ENCODE measurements at places on chromosomes 5 and 9.

- DNase-seq: peak; percentile 78
Measured at GRCh38 chr9:115593587-115594091, 475.7 kb upstream of the TNC start.

- DNase-seq: no peak
Measured at GRCh38 chr5:40206030-40206429, 473.7 kb upstream of the PTGER4 start.

DNA sequence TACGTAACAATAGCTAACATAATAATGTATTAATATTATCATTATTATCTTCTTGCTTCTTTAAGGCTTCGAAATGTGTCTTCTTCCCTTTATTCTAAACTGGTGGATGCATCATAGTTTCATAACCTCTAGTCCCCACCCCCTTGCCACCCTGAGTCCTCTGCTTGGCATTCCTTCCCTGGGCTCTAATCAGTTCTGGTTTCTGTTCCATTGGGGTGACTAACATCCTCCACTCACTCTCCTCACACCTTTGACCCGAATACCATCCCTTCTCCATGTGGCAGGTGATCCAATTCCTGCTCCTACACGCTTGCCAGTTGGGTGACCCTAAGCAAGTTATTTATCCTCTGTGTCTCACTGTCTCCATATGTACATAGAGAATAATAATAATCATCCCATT is 286.1 kb downstream of the TRPM3 start:
- no peak for DNase-seq

DNA sequence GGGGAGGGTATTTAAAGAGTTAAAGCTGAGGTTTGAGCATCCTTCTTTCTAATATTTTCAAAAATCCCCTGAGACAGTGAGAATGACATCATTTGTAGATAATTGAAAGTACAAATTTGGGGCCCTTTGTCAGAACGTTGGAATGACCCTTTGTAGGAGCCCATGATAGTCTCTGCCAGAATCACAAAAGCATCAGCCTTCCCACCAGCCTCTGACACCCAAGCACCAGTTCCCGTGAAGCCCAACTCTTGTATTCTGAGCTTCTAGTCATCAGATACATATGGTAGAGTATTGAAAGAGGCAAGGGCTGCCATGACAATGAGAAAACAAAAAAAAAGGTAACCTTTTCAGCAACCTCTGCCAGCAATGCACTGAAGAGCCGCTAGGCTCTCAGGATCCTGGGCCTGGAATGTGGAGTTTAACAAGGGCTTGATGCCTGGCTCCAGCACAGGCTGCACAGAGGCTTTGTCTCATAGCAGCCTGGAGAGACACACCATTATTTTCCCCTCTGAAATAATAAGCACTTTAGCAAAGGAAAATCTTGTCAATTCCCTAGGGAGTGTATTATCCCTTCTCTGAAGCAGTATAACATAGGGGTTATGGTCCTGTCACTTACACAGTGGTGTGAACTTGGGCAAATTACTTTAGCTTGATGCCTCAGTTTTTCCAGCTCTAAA is 114.4 kb downstream of the ZNF608 start:
- DNase-seq: no peak

- peak; percentile 81 for DNase-seq
Measured at GRCh38 chr5:42583322-42583721, 160.1 kb downstream of the GHR start.

DNA sequence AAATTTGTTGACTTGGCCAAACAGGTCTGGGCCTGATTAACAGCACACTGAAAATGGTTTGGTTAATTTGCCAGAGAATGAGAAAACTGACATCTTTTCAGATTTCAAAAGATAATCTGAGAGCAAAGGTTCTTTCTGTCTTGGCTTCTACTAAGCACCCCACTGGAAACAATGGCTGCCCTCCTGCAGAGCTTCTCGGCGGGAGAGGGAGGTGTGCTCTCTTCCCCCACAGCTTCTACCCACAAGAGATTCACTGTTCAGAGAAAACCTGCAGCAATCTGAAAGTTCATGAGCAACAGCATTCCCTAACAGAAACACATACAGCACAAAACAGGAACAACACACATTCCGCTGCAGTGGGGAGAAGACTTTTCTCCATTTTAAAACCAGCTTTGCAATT is 3.0 kb downstream of the DNAH5 start:
- no peak for DNase-seq

DNA sequence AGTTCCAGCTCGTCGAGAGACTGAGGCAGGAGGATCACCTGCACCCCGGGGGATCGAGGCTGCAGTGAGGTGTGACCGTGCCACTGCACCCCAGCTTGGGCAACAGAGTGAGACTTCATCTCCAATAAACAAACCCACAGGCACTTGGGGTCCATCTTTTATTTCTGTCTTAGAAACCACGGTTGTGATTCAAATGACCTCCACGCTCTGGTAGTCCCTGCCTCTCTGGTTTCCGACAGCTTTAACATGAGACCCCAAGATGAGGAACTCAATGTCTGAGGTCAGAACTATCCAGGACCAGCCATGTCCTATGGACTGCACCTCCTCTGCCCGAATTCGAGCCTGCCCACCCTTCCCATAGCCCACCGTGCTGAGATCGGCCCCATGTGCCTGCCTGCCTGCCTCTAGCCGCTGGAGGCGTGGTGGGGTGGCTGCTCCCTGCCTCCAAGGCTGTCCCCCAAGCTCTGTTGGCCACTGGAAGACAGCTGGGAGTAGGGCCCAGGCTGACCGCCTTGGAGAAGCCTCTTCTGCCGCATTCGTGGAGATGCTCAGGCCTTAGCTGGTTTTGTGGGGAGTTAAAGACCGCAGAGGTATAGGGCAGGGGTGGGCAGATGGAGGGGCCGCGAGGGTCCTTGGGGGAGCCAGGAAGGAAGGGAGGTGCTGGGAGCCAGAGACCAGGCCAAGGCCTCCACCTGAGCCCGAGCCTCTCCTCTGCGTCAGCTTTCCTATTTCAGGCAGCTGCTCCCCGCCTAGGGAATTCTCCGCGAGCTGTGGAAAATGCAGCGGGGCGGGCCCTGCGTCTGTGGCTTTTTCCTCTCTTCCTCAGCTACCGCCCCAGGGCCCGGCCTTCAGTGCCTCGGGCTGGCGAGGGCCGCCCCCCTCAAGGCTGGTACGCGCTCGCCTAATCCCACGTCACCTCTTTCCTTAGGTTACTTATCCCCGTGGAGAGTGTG is 6.9 kb upstream of the WDR5 start:
- DNase-seq: peak; percentile 86

DNA sequence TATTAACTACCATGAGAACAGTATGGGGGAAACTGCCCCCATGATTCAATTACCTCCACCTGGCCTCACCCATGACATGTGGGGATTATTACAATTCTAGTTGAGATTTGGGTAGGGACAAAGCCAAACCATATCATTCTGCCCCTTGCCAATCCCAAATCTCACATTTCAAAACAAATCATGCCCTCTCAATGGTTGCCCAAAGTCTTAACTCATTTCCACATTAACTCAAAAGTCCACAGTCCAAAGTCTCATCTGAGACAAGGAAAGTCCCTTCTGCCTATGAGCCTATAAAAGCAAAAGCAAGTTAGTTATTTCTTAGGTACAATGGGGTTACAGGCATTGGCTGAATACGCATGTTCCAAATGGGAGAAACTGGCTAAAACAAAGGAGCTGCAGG is 180.7 kb upstream of the CDH12 start:
- DNase-seq: no peak

GRCh38 chr9:134518004-134518606 is 123.5 kb upstream of the COL5A1 start:
- DNase-seq: no peak

- peak; percentile 95 for DNase-seq
Measured at GRCh38 chr9:127943731-127944144, 6.1 kb upstream of the DPM2 start.

- no peak for DNase-seq
Measured at GRCh38 chr9:124017929-124018729, 6.6 kb downstream of the LHX2 start.

GRCh38 chr9:136017289-136018190 is 56.4 kb upstream of the UBAC1 start:
- peak; percentile 25 for DNase-seq

DNA sequence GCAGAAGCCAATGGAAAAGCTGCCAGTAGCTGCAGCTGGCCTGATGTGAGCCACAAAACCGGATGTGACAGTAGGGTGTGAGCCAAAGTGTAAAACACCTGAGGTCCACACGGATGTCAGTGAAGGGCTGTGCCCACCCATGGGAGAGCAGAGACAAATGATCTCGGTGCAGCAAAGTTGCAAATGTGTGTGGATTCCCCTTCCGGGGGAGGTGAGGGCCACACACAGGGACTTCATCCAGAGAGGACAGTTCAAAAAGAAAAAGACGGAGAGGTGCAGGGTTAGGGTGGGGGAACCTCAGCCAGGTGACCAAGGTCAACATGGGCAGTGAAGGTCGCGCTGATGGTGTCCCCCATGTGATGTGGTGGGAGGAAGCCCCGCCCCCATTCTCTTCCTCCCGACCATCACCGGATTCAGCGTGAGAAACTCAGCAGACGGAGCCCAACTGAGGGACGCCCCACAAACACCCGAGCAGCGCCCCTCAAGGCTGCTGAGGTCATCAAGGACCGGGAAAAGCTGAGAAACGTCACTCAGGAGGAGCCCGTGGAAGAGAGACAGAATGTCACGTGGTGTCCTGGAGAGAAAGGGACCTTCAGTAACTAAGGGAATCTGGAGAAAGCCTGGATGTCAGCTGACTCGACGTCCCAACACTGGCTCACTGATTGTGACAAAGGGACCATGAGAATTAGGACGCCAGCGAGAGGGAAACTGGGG is 11.4 kb upstream of the PTGDS start:
- DNase-seq: no peak

DNA sequence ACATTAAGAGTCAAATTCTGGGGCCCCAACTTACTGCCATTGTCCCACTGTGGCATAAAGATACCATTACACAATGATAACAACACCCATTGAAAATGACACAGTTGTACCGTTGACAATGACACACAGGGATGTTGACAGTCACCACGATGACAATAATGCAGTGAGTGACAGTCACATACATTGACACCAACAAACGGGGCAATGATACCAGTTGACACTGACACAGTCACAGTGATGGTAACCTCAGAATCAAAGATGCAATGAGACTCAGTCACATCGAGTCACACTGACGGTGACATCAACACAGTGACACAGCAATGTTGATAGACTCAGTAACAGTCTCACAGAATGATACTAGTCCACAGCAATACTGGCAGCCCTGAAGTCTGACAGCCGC is 16.9 kb downstream of the CNTFR start:
- no peak for DNase-seq

DNA sequence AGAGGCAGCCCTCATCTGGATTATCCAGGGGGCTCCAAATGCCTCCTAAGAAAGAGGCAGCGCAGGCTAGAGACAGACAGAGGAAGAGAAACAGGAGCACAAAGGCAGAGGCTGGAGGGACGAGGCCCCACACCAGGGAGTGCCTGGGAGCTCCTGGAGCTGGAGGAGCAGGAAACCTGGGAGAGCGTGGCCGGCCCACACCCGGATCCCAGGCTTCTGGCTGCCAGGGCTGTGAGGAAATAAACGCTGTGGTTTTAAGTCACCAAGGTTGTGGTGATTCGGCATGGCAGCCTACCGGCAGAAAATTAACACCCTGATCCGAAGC is 165.5 kb downstream of the OLFM1 start:
- DNase-seq: no peak

GRCh38 chr5:36877667-36878391 is 1.3 kb downstream of the NIPBL start:
- peak; percentile 75 for DNase-seq

GRCh38 chr9:82090046-82090445 is 101.5 kb downstream of the SPATA31D1 start:
- no peak for DNase-seq

DNA sequence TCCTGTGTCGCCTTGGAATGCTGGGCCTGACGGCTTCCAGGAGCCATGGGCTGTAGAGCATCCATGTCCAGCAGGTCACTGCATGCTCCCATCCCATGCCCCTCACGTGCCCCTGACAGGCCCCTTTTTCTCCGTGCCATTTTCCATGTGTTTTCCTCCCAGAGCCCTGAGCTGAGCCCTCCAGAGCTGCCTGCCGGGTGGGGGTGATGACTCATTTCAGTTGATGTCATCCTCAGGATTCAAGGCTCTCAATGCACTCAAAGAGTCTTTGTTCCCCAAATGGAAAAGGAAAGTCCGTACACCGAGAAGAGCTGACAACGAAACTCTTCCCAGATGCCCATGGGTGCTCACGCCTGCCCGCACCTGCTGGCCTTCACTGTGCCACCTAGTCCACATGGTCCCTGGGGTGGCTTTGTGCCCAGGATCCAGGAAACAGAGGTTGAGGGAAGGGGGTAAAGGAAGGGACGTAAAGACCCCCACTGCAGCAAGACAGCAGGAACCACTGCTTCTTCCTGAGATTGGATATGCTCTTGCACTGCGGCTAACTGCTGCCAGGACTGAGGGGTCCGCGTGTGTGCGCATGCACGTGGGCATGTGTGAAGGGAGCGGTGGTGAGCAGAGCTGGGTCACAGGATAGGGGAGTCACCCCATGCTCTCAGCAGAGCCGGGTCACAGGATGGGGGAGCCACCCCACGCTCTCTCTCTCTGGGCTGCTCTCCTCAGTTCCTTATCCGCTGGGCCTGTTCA is 27.6 kb downstream of the COL15A1 start:
- DNase-seq: no peak

- peak; percentile 34 for DNase-seq
Measured at GRCh38 chr9:127318651-127319167, 54.1 kb downstream of the GARNL3 start.

DNA sequence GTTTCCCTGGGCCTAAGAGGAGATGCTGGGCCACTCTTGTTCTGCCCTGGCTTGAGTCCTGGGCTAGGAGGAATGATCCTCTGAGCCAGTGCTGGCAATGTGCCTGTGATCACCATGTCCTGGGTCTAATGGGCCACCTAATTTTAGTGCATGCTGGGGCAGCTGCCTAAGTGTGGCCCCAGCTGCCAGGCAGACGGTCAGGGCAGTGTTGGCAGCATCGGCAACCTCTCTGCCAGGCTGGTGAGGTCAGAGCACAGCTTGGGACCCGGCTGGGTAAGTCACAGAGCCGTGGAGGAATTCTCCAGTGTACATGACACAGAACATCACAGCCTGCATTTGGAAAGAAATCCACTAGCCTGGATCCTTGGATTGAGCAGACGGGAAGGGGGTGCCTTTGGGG is 21.4 kb upstream of the PITX1 start:
- DNase-seq: no peak

DNA sequence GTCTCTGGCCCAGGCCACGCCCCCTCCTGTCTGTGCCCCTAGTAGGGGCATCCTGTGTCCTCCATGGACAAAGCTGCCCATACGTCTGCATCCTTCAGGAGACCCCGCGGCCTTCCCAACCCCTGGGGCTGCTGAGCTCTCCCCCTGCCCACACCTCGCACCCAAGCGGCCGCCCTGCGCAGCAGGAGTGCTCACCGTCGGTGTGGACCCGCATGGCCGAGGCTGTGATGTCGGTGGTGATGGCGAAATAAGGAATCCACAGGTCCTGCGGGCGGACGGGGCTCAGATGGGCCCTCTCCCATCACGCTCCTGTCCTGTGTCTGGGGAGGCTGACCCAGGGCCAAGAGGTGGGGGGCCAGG is 4.8 kb upstream of the NSMF start:
- no peak for DNase-seq

Data from Karpas-422 (cell line).